Esophagus muscularis mucosa (tissue), 4 donors: ENCODE measurements at places on chromosomes 4 and X. TPM values are rescaled to one million over a fixed set of nuclear protein-coding genes. Genes with fewer than 3 reads are reported as not detected.

DNA sequence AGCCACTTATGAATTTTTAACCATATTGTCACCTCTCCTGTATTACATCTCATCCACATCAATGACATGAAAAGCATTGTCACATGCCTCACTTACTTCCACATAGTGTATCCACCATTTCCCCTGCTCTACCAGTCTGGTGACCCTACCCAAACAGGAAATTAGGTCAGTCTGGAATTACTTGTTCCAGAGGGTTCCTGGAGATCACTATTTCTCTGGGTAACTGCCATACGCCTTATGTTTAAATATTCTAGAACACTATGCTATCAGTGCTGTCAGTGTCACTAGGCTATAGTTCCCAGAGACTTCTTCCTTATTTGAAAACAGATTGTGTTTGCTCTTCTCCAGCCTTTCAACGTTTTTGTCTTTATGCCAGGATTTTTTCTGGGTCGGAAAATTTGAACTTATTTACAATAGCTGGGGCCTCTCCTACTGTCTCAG lies 15.0 kb downstream of the SRPX2 start:
- H3K27ac ChIP-seq: no peak overlapping the region
- no peaks in the 10 kb centered on the region for H3K36me3 ChIP-seq
- H3K4me3 ChIP-seq: no peak overlapping the region
- H3K4me1 ChIP-seq: no peaks in the 10 kb centered on the region

RNF175 gene
- 0.50 TPM for total RNA-seq

TLR6 gene
- total RNA-seq: 1.8 TPM

- no peaks in the 10 kb centered on the region for H3K27me3 ChIP-seq
- H3K4me1 ChIP-seq: no peaks in the 10 kb centered on the region
- H3K27ac ChIP-seq: no peak overlapping the region
- no peak overlapping the region for H3K4me3 ChIP-seq
- no peaks in the 10 kb centered on the region for H3K36me3 ChIP-seq
Observed at GRCh38 chr4:30295652-30296051, 424.5 kb upstream of the PCDH7 start.

DNA sequence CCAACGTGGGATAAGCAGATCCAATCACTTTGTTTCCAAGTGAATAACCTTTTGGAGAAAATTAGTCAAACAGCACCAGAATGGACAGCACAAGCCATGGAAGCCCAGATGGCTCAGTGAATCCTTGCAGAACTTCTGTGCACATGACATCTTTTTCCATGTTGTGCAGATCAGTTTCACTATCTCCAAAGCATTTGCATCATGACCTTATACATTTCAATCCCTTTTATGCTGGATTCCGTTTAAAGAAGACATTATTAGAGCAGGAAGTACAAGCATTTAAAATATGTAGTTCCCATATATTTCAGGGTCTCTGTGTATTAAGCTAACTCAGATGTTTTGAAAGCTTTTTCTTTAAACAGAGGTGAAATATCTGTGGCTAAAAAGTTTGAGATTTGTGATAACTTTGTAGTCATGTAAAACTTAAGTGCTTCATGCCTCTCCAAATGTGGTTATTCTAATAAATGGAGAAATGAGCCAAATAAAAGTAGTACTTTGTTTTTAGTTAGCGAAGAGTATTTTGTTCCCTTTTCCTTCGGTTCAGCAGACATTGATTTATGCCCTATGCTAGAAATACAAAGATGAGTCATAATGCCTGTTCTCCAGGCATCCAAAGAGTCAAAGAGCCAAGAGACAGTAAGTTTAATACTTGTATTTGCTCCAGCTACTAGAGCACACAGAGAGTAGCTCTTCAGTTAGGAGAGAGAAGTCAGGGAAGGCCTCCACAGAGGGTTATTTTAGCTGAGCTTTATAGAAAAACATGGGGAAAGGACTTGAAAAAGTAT lies 39.0 kb downstream of the PLAC8 start:
- no peak overlapping the region for H3K4me3 ChIP-seq
- no peaks in the 10 kb centered on the region for H3K27me3 ChIP-seq
- H3K4me1 ChIP-seq: no peaks in the 10 kb centered on the region
- H3K27ac ChIP-seq: peak overlapping the region; percentile 56

GRCh38 chrX:13028871-13029636 lies 15.4 kb downstream of the FAM9C start:
- H3K36me3 ChIP-seq: no peaks in the 10 kb centered on the region
- DNase-seq: no peak
- peaks cover 24% of the 10 kb centered on the region for H3K4me1 ChIP-seq
- H3K27me3 ChIP-seq: no peaks in the 10 kb centered on the region
- no peak overlapping the region for H3K4me3 ChIP-seq

DNA sequence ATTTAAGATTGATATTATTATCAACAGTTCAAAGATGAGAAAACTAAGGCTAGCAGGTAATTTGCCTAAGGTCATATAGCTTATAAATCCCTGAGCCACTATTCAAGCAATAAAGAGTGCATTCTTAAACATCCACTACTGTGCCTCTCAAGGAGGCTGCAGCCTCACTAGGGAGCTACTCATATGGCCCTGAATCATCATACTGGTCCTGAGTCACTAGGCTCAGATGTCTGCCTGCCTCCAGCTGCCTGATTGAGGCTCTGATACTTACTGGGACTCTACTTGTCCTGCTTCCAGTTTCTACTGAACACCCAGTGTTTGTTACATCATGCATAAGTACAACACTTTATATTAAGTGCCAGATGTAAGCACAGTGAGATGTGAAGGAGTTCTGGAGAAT lies 110.7 kb downstream of the AASDH start:
- H3K36me3 ChIP-seq: no peaks in the 10 kb centered on the region
- no peak overlapping the region for H3K27ac ChIP-seq
- no peaks in the 10 kb centered on the region for H3K4me1 ChIP-seq
- DNase-seq: no peak
- no peak overlapping the region for H3K4me3 ChIP-seq

DNA sequence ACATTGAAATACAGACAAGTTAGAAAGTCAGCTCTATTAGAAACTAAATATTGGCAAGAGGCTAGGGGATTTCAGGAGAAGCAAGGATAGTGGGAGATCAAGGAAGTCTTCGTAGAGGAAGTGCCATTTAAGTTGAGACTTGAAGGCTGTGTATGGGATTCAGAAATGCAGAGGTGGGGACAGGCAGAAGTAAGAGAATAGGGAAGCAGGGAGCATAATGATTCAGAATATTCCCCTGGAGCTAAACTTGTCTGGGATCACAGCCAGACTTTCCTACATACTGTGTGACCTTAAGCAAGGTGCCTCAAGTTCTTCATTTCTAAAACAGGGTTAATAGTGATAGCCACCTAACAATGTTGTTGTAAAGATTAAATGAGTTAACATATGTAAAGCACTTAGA lies 108.8 kb downstream of the DDIT4L start:
- no peak for DNase-seq
- no peaks in the 10 kb centered on the region for H3K27me3 ChIP-seq
- no peaks in the 10 kb centered on the region for H3K4me1 ChIP-seq
- no peak overlapping the region for H3K4me3 ChIP-seq

DNA sequence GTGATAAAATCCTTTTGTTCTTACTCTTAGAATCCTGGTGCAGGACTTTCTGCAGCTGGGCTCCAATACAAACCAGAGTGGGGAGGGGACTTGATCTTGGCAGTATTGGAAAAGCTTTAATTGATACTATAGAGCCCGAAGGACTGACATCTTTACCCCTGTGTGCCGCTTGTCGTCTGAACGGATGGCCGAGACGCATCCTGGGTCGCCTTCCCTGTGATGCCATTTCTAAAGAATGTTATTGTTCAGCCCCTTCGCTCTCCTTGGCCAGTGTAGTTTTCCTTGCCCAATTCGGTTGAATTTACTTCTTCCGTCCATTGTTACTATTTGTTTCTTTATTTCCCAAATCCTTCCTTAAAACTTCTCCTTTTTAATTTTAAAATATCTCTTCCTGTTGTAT lies 80.9 kb downstream of the CLDN34 start:
- no peaks in the 10 kb centered on the region for H3K36me3 ChIP-seq
- no peak overlapping the region for H3K27ac ChIP-seq
- H3K27me3 ChIP-seq: no peaks in the 10 kb centered on the region

GRCh38 chrX:82219129-82219528 lies 1017.2 kb downstream of the SH3BGRL start:
- H3K36me3 ChIP-seq: no peaks in the 10 kb centered on the region
- no peak overlapping the region for H3K27ac ChIP-seq
- DNase-seq: no peak
- H3K4me3 ChIP-seq: no peak overlapping the region
- H3K27me3 ChIP-seq: no peaks in the 10 kb centered on the region

GRCh38 chr4:135268369-135268768 lies 1066.8 kb upstream of the PABPC4L start:
- no peaks in the 10 kb centered on the region for H3K36me3 ChIP-seq
- H3K27me3 ChIP-seq: no peaks in the 10 kb centered on the region
- no peak overlapping the region for H3K27ac ChIP-seq
- DNase-seq: no peak

- H3K27me3 ChIP-seq: no peaks in the 10 kb centered on the region
- no peaks in the 10 kb centered on the region for H3K36me3 ChIP-seq
- H3K27ac ChIP-seq: no peak overlapping the region
- no peak for DNase-seq
Observed at GRCh38 chr4:117957571-117957970, 76.7 kb upstream of the NDST3 start.

GRCh38 chr4:78656968-78657445 lies 105.4 kb downstream of the ANXA3 start:
- peak; percentile 62 for DNase-seq
- peaks cover 32% of the 10 kb centered on the region for H3K4me1 ChIP-seq
- no peaks in the 10 kb centered on the region for H3K36me3 ChIP-seq
- peak overlapping the region; percentile 5 for H3K27ac ChIP-seq
- H3K4me3 ChIP-seq: no peak overlapping the region

OTUD6A gene
- not detected for total RNA-seq

GRCh38 chr4:141575884-141576283 lies 60.5 kb upstream of the IL15 start:
- H3K27me3 ChIP-seq: no peaks in the 10 kb centered on the region
- DNase-seq: no peak
- no peak overlapping the region for H3K27ac ChIP-seq
- no peak overlapping the region for H3K4me3 ChIP-seq
- H3K36me3 ChIP-seq: no peaks in the 10 kb centered on the region

DNA sequence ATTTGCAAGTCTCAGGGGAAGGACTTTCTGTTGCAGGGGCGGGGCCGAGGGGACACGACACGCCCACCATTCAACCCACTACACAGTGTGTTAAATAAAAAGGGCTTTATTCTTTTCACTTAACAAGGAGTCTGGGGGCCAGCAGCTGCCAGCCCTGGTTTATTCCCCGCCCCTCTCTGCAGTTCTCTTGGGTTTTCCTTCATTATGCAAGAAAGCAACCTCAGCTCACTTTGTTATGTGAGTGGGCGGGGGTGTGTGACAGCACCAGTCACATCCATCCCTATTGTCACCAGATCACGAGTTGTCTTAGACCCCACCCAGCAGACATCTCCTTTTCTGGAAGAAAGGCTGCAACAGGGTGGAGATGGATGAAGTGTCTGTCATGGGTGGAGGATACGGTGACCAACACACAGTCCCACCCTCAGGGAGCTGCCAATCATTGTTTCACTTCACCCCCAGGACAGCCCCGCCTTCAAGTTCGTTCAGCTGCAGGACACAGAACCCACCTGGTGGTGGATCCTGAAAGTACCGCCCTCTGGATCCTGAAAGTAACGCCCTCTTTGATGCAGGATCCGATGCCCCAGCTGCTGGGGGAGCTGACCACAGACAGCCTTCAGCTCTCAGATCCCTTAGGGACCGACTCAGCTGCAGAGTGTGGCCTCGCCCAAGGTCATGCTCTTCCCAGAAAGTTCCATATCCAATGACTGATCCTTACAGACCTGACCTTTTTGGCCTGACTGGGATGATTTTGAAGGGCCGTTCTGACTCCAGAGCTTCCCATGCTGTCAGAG lies 79.6 kb downstream of the SMIM20 start:
- no peak for DNase-seq
- H3K27ac ChIP-seq: peak overlapping the region; percentile 18
- H3K4me3 ChIP-seq: no peak overlapping the region
- no peaks in the 10 kb centered on the region for H3K27me3 ChIP-seq
- H3K4me1 ChIP-seq: no peaks in the 10 kb centered on the region

DNA sequence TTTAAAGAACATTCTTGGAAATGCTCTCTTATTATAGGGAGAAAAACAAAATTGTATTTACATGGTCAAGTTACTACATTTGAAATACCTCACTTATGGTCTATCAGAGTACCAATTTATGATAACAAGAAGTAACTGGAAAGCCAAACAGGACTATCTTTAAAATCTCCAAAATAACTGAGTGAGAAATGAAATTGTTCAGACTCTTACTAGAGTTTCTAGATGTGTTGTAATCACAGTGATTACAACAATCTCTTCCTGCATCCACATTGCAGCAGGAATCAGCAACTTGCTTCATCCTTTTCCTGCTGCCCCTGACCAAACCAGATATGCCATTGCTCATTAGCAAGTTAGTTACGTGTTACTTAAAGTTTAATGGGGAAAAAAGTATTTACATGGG lies 245.2 kb upstream of the SMIM31 start:
- no peak for DNase-seq
- no peaks in the 10 kb centered on the region for H3K4me1 ChIP-seq

GRCh38 chrX:150405576-150405975 lies 42.5 kb downstream of the MAMLD1 start:
- no peak overlapping the region for H3K27ac ChIP-seq
- H3K36me3 ChIP-seq: no peaks in the 10 kb centered on the region
- DNase-seq: no peak
- no peaks in the 10 kb centered on the region for H3K27me3 ChIP-seq
- no peak overlapping the region for H3K4me3 ChIP-seq
- H3K4me1 ChIP-seq: no peaks in the 10 kb centered on the region

GRCh38 chrX:136999024-136999423 lies 34.8 kb downstream of the GPR101 start:
- no peaks in the 10 kb centered on the region for H3K27me3 ChIP-seq
- no peak for DNase-seq
- H3K4me3 ChIP-seq: no peak overlapping the region
- no peaks in the 10 kb centered on the region for H3K4me1 ChIP-seq

PCDH10 gene
- 0.42 TPM for total RNA-seq

DNA sequence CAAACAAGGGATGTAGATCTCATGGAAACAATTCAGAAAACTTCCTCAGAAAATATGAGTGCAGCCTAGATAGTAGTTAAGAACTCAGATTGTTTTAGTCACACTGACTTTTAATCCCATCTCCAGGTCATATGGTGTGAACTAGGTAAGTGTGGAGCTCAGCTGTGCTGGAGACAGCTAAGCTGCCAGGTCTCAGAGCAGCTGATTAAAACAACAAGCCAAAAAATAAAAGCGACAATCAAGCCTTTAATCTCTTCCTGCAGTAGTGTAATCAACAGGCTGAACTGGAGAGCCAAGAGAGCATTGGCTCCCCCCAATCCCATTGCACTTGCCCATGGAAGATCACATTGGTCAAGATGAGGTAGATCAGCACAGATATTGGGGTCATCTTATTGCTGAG lies 98.3 kb upstream of the ATOH1 start:
- no peaks in the 10 kb centered on the region for H3K36me3 ChIP-seq
- no peak for DNase-seq
- H3K4me3 ChIP-seq: no peak overlapping the region
- H3K27ac ChIP-seq: no peak overlapping the region
- no peaks in the 10 kb centered on the region for H3K4me1 ChIP-seq

GRCh38 chr4:23337292-23337691 lies 552.6 kb downstream of the PPARGC1A start:
- H3K4me1 ChIP-seq: peaks cover 12% of the 10 kb centered on the region
- H3K36me3 ChIP-seq: no peaks in the 10 kb centered on the region
- H3K27ac ChIP-seq: no peak overlapping the region
- no peak for DNase-seq
- no peak overlapping the region for H3K4me3 ChIP-seq

- no peaks in the 10 kb centered on the region for H3K36me3 ChIP-seq
- H3K27ac ChIP-seq: peak overlapping the region; percentile 99
- H3K4me1 ChIP-seq: peaks cover 46% of the 10 kb centered on the region
- H3K27me3 ChIP-seq: no peaks in the 10 kb centered on the region
- H3K4me3 ChIP-seq: peak overlapping the region; percentile 95
Observed at GRCh38 chr4:38663090-38663800, 754 bp upstream of the KLF3 start.
